ENCODE measurements at places on chromosomes 7 and 10.

GRCh38 chr7:53383131-53383530 lies 347.7 kb downstream of the POM121L12 start:
- no peak for DNase-seq

- DNase-seq: no peak
Observed at GRCh38 chr7:135147341-135147898, 452 bp upstream of the TMEM140 start.

DNA sequence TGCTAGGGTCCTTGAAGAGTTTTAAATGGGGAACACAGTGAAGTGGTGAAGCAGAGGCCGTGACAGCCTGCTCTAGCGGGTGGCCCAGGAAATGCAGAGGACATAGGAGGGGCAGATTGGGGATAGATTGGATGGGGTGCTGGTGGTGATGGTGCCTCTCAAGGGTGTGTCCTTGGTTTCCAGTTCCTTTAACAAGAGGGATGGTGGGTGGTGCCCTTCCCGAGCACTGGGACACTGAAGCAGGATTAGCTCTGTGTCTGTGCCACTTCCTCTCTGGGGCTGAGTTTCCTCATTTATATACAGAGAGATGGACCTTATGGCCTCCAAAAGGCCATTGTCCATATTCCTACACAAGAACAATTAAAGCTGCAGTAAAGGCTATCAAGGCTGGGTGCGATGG lies 285.5 kb downstream of the TCF7L2 start:
- no peak for DNase-seq

GRCh38 chr10:133461841-133462240 lies 8.1 kb downstream of the SCART1 start:
- no peak for DNase-seq

DNA sequence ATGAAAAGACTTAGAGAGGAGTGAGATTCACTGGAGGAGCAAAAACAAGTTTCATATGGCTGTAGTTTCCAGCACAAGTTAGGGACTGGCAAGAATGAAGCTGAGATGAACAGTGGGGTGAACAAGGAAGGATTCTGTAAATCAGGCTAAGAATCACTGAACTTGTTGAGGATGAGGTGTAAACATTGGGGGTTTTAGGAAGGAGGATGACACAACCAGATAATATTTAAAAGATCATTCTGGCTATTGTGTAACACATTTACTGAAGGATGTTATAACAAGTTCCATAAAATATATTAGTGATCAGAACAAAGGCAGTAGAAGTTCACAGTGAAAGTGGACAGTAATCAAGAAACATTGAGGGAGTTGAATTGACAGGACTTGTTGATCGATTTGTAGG lies 68.9 kb downstream of the CD36 start:
- no peak for DNase-seq

DNA sequence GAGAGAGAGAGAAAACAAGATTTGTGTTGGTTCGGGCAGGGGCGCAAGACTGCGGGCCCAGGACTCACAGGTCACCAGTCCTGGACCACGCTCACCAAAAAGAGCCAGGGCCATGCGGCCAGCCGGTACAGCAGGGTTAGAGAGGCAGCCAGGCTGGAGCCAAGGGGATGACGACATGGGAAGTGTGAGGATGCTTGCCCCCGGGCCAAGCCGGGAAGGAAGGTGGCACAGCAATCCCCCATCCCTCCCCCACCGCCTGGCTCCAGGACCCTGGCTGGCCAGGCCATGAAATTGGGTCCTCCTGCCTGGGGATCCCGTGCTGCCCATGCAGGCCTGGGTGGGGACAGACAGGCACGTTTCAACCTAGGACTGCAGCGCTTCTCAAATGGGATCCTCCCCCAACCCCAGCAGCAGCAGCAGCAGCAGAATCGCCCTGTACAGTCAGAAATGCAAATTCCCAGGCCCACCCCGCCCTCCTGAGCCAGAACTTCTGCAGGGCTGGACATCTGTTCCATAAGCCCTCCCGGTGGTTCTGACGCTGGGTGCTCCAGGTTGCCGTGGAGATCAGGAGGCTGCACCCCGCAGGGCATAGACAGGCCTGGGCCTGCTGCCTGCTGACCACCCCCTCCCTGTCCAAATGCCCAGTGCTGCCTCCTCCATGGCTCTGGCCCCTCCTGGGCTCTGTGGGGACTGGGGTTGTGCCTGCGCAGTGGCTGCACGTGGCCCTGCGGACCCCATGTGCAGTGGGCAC lies 35.0 kb downstream of the YKT6 start:
- DNase-seq: no peak

GRCh38 chr7:73443548-73444255 lies 10.1 kb downstream of the FZD9 start:
- no peak for DNase-seq

GRCh38 chr10:79127151-79127961 lies 58.6 kb downstream of the ZMIZ1 start:
- no peak for DNase-seq

DNA sequence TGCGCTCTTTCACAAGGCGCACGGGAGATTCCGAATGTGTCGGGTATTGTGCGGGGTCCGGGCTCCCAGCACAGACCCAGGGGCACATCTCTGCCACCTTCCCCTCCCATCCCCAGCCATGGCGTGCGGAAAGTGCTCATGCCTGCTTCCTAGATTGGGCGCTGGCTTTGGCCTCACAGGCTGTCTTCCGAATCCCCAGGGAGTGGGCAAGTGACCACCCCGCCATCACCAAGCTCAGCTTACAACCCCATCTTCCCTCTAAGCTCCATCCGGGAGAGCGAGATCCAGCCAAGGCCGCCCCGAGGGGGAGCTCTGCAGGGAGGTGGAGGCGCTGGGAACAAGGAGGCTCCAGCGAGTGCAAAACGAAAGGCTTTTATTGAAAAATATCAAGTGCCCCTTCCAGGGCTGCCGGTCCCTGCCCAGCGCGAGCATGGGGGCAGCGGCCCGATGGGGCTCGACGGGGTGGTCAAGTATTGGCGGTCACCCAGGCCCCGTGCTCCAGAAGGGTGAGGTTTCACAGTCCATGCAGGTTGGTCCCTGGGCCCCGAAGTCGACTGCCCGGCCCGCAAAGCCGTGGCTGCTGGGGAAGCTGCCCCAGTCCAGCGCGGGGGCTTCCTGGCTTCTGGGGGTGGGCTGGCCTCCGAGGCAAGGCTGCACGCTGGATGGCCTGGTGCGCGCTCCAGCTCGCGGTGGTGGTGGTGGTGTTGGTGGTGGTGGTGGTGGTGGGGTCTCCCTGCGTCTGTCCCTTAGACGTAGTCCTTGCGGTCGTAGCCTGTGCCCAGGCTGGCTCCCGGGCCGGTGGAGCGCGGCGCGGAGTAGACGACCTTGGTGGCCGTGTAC lies 1.2 kb downstream of the CLDN3 start:
- no peak for DNase-seq

GRCh38 chr7:46229409-46229808 lies 308.3 kb upstream of the IGFBP3 start:
- no peak for DNase-seq

GRCh38 chr7:133303931-133304330 lies 51.1 kb downstream of the EXOC4 start:
- DNase-seq: no peak

DNA sequence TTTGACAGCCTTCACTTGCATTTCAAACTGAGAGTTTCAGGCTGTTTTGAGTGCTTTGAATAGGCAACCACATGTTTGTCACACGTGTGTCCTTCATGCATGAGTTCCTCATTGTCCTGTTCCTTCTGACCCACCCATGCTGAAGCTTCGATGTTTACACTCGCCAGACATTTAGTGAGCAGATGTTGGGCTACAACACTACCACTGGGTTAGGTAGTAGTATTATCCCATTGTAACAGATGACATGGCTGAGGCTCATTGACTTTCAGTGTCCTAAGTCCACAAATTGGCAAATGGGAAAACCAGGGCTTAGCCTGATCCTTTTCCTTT lies 456.1 kb downstream of the PHTF2 start:
- no peak for DNase-seq

GRCh38 chr10:96820765-96821164 lies 11.3 kb upstream of the LCOR start:
- DNase-seq: no peak

DNA sequence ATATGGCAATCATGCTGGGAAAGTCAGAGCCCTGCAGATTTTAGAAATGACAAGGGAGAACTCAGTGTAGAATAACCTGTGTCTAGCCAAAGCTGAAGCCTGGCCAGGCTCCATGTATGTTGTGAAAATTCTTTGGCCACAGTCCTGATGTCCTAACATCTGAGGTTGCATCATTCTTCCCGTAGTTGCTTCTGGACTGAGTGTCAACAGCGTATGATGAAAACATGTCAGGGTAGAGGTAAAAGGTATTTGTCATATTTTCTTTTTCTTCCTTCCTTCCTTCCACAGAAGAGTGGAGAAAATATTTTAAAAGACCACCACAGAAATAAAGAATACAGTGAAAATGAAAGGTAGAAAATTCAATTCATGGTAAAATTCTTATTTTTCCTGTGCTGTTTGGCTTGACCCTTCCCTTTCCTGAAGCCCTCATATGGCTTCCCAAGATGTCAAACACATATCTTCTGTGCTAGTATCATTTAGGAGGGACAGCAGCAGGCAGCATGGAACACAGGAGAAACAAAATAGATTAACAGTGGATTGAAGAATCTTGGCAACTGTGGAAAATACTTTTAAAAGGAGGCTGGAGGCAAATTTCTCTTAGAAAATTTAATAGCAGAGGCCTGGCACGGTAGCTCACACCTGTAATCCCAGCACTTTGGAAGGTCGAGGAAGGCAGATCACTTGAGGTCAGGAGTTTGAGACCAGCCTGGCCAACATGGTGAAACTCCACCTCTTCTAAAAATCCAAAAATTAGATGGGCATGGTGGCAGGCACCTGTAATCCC lies 18.9 kb upstream of the NRBF2 start:
- DNase-seq: no peak

- no peak for DNase-seq
Observed at GRCh38 chr7:69204943-69205342, 393.3 kb upstream of the AUTS2 start.

DNA sequence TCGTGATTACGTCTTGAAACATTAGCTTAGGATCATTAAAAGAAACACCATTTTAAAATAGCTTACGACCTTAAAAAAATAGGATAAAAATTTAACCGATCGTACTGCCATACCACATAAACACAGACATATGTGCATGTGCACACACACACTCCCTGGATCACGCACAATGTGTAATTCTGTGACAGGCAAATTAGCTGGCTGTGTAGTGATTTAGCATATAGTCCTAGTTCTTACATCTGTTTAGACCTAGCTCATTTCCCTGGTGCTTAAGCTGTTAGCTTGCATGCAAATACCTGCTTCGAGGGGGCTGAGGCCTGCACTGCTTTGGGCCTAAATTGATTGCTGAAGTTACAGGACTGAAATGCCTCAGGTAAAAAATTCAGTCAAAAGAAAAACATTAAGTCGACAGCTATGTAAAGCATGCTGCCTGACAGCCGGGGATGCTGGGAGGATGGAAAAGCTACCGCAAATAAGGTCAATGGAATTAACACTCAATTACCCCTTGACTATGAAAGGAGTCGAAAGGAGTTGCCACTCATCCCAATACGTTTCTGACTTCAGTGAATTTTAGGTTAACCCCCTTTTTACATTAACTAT lies 267.1 kb upstream of the FZD8 start:
- no peak for DNase-seq

DNA sequence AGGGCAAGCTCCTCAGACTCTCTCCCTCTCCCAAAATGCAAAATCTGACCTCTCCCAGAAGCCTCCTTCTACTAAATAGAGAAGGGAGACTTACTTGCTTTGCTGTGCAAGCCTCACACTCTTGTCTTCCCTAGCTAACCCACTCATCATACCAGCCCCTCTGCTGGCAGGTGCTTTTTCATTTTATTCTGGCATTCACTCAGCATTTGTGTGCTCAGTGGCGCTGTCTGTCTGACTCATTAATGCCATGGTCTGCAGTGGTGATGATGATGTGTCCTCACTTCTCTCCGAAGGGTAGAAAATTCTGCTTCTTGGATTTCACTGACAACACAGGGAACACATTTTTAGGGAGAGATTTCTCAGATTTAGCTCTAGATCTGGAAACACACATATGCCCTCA lies 22.0 kb upstream of the BTRC start:
- no peak for DNase-seq

- no peak for DNase-seq
Observed at GRCh38 chr10:132925071-132925561, 17.3 kb downstream of the CFAP46 start.

- DNase-seq: no peak
Observed at GRCh38 chr10:62653254-62653653, 151.3 kb upstream of the ADO start.

DNA sequence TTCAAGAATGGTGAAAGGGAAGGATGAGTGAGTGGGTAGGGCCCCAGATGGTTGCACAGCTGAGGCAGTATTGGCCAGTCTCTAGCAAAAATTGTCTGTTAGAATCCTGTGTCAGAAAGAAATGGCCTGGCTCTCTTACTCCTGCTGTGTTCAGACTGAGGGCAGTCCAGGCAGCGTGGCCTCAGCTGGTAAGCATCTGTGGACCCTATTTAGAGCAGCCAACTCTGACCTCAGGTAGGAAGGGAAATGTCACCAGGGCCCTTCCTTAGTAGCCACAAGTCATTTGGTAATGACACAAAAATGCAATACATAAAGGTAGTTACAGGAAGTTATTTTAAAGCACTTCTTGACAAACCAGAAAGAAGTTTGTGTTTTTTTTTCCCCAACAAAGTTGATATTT lies 1194.7 kb downstream of the CNTNAP2 start:
- DNase-seq: no peak

DNA sequence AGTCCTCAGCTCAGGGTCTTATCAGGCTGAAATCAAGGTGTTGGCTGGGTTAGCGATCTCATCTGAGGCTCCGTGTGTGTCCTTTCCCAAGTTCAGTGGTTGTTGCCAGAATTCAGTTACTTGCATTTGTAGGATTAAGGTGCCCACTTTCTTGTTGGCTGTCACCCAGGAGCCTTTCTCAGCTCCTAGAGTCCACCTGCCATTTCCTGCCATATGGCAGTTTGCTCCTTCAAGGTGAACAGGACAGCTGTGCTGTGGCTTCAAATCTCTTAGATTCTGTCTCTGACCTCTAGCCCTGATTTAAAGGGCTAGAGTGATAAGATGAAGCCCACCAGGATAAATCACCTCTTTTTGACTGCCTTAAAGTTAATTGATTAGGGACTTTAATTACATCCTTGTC lies 1.0 kb upstream of the HIF1AN start:
- DNase-seq: no peak

DNA sequence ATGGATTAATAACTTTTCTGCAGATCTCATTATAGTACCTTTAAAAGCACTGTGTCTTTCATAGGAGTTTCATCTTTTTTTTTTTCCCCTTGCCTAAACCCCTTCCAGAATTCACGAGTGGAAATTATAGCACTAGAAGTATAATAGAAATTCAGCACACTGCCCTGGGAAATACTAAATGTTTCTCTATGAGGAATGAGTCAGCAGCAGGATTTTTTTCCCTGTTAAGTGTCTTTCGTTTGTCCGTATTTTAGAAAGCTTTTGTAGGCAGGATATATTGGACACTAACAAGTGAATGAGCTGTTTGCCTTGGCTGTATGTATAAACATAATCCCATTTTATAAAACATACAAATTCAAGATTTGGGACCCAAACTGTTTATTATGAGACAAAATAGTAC lies 105.8 kb downstream of the EXOC4 start:
- no peak for DNase-seq
